ENCODE measurements at places on chromosomes 3 and 15.

DNA sequence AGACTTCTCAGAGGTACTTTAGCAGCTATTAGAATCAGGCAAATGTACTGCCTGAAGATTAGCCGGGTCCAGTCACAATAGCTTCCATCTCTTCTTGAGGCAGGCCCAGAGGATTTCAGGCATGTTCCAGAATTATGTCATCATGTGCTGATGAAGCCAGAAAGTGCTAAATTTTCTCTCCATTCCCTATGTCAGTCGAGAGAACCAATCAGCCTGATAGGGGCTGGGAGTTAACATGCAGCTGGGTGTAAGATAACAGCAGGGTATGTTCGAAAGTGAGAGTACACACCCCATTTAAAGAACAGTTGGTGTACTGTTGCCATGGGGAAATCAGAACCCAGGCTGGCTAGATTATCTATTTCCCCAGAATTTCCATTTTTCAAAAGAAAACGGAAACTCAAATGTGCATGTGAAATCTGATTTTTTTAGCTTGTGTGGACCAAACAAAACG is 48.7 kb downstream of the MYH15 start:
- no peak for DNase-seq

- DNase-seq = no peak
Measured at GRCh38 chr3:6260551-6261191, 600.2 kb upstream of the GRM7 start.

- DNase-seq = no peak
Measured at GRCh38 chr3:123877965-123878364, 6.2 kb downstream of the MYLK start.

DNA sequence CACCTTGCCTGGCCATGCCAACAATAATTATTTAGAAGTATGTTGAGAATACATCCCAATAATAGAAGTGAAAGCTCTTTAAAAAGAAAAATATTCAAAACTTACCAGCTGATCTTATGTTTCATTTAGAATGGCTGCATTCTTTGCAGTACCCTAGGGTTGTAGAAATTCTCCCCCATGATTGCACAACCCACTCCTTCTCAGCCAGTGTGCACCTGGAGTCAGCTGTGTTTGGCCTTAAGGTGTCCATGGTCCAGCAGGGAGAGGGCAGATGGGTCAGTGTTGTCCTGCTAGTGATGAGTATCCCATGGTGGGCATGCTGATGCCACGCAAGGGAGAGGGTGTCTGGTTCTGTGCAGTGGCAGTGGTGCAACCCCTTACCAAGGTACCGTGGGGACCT is 117.3 kb downstream of the IGF1R start:
- DNase-seq = no peak

GRCh38 chr15:43920815-43921214 is 94.0 kb downstream of the WDR76 start:
- DNase-seq = no peak
